Esophagus squamous epithelium (tissue), 5 donors: ENCODE measurements at places on chromosomes 1 and 21. TPM values are rescaled to one million over a fixed set of nuclear protein-coding genes. Genes with fewer than 3 reads are reported as not detected.

The STIL gene
- 4.2 TPM for total RNA-seq

The SYCP1 gene
- not detected for total RNA-seq

The PIGR gene
- 1.1 TPM for total RNA-seq

The CRB1 gene
- total RNA-seq: not detected

The HENMT1 gene
- 1.6 TPM for total RNA-seq

The FGR gene
- total RNA-seq: 3.5 TPM

The DDAH1 gene
- 13.8 TPM for total RNA-seq

The ADCY10 gene
- not detected for total RNA-seq

The MX2 gene
- 23.5 TPM for total RNA-seq

The PTAFR gene
- total RNA-seq: 2.7 TPM

The CTH gene
- total RNA-seq: 1.1 TPM

The GFI1 gene
- total RNA-seq: 2.7 TPM

The HSPA13 gene
- total RNA-seq: 4.4 TPM

The C4BPA gene
- not detected for total RNA-seq

The PTPN7 gene
- total RNA-seq: 3.8 TPM

The CYP4X1 gene
- total RNA-seq: 16.9 TPM

The GPR153 gene
- total RNA-seq: 5.6 TPM

The C1QA gene
- total RNA-seq: 13.5 TPM

The NBPF10 gene
- total RNA-seq: 1.1 TPM

The FAM72D gene
- 2.7 TPM for total RNA-seq

The CADM3 gene
- 6.1 TPM for total RNA-seq

The PBX1 gene
- 21.6 TPM for total RNA-seq

The OR2T33 gene
- not detected for total RNA-seq

The S100A4 gene
- 172 TPM for total RNA-seq

The TCHHL1 gene
- total RNA-seq: not detected

The OR2AK2 gene
- not detected for total RNA-seq

The BCAN gene
- not detected for total RNA-seq

The ZNF683 gene
- 0.95 TPM for total RNA-seq

The SPRR2E gene
- 3,177 TPM for total RNA-seq

The LINGO4 gene
- 0.19 TPM for total RNA-seq

The LDLRAD1 gene
- total RNA-seq: not detected

The PNRC2 gene
- total RNA-seq: 94.8 TPM

The NPR1 gene
- 15.6 TPM for total RNA-seq

The NFASC gene
- 6.3 TPM for total RNA-seq

The HES5 gene
- total RNA-seq: 0.70 TPM

The GPA33 gene
- total RNA-seq: not detected

The ROR1 gene
- 9.0 TPM for total RNA-seq

The EGLN1 gene
- total RNA-seq: 24.0 TPM

The NAV1 gene
- 19.7 TPM for total RNA-seq

The DLGAP3 gene
- total RNA-seq: not detected

The RBM11 gene
- total RNA-seq: 0.40 TPM
